Ammon's horn (tissue), 1 donor: ENCODE measurements at places on chromosomes 4 and X.

GRCh38 chr4:53196882-53197771 is 168.7 kb downstream of the SCFD2 start:
- DNase-seq = peak; percentile 80

DNA sequence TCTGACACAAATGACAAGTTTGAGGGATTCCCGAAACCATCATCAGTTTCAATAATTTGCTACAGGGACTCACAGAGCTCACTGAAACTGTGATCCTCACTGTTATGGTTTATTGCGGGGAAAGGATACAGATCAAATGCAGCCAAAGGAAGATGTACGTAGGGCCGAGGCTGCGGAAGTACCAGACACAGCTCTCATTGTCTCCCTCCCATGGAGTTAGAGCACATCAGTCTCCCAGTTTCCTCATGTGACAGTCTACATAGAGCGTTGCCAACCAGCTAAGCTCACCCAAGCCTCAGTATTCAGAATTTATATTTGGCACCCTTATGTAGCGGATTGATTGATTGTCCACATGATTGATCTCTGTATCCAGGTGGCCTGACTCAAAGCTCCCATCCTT is 137.8 kb upstream of the TENM3 start:
- peak; percentile 4 for DNase-seq

GRCh38 chrX:119605464-119606279 is 552 bp downstream of the NKRF start:
- DNase-seq = peak; percentile 47

- no peak for DNase-seq
These were observed 36.0 kb downstream of the CCNI start for GRCh38 chr4:77039796-77040195.

- no peak for DNase-seq
These were observed 21.1 kb upstream of the PDS5A start for GRCh38 chr4:39998659-39999345.

DNA sequence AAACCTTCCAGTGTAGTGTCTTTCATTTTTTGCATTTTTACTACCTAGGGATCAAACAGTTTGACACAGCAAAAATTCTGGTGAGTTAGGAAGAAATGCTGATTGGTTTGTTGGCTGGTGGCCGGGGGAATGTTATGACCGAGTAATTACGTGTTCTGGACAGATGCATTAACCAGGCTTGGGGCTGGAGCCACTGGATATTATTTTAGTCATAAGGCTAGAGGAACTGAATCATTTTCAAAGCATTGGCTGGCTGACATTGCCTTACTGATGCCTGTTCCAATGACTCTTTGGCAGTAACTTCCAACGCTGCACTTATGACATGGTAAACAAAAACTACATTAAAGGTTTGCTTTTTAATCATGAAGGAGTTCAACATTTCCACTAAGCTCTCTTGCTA is 84.6 kb downstream of the FBXO8 start:
- no peak for DNase-seq

- DNase-seq = no peak
These were observed 130.6 kb upstream of the STX18 start for GRCh38 chr4:4672402-4672801.

DNA sequence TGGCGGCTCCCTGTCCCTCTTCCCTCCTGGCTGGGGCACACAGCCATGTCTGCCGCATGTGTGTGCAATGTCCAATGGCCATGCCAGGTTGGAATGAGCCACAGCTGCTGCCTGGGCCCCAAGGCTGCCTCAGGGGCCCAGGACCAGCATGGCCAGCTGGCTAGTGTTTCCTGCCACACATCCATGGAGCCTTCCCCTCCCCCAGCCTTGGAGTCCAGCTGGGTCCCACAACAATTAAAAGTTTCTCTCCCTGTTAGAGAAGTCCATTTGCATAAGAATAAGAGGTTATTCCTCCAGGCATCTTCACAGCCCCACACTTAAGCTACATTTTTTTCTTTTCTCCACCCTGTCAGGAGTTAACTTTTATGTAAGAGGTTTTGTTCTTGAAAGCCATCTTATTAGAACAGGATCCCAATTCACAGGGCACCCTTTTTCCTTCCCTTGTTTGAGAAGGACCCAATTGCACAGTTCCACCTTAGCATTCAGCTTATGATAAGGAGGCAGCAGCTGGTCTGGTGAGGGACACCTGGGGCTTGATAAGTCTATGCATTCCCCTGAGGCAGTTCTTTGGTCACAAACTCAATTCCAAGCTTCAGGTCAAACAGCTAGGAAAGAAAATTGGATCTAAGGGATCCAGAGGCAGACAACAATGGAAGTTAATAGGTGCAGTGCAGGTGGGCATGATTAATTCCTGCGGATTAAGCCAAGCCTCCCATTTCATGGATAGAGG is 963.3 kb upstream of the GRIA3 start:
- DNase-seq = no peak

DNA sequence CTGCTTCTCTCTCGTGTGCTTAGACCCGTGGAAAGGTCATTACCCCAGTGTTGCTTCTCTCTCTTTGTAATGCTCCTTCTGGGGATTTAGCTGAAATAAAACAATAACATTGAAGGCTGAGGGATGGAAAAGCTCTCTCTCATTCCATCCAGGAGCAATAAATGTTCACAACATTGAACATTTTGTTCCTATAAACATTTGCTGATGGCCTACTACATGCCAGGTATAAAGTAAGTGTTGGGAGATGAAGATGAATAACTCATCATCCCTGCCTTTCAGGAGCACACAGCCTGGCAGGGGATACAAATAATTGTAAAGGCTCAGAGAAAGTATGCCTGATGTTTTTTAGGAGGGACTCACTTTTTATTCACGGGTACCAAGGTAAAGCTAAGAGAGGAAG is 158.1 kb downstream of the KDR start:
- no peak for DNase-seq

DNA sequence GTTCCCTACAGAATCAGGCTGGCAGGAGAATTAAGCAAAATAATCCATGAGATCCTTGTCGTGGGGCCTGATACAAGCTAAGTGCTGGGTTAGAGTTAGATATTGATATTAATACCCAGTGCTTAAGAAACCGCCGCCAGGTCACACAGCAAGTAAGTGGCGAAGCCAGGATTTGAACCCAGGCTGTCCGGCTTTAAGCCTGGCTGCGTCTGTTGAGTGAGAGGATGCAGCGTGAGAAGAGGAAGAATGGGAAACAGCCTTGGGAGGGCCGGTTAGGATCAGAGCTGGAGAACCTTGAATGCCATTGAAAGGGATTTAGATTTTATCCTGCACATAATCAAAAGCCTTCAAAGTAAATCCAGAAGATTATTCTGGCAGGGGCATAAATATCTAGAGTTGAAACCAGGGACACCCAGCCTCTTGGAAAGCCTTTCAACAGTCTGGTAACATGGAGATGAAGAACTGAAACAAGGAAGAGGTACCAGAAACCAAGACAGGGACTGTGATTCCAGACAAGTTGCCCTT is 64.8 kb upstream of the HELT start:
- no peak for DNase-seq

DNA sequence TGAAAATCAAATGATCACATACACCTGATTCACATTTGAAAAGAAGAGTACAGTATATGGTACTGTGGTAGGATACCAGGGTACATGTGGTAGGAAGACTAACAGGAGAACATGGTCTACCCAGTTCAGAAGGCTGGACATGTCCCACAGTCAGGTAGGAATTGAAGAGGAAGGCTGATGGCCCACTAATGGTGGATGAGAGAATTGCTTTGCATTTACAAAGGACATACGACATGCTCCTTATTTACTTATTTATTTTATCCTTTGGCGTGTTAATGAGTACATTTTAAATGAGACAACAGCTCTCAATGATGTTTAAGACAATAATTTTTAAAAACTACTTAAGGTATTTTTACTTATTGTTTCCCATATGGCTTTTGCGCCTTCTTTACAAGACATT is 106.7 kb upstream of the BMP2K start:
- no peak for DNase-seq

DNA sequence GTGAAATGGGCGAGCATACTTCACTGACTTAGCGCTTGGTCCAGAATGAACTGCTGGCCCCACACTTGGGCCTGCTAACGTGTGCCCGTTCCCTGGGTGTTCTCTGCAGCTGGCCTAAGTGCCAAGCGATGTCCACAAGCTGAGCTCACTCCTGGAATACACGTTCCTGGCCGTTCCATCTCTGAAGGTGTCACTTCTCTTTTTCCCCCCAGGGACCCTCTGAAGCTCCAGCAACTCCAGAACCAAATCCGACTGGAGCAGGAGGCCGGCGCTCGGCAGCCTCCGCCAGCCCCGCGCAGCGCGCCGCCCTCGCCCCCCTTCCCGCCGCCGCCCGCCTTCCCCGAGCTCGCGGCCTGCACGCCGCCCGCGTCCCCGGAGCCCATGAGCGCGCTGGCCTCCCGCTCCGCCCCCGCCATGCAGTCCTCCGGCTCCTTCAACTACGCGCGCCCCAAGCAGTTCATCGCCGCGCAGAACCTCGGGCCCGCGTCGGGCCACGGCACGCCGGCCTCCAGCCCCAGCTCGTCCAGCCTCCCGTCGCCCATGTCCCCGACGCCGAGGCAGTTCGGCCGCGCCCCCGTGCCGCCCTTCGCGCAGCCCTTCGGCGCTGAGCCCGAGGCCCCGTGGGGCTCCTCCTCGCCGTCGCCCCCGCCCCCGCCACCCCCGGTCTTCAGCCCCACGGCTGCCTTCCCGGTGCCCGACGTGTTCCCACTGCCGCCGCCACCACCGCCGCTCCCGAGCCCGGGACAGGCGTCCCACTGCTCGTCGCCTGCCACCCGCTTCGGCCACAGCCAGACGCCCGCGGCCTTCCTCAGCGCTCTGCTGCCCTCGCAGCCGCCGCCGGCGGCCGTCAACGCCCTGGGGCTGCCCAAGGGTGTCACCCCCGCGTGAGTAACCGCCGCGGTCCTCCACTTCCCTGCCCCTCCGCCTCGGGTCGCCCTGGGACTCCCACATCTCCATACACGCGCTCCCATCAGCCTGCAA is 132.3 kb downstream of the CBR4 start:
- DNase-seq = peak; percentile 34

DNA sequence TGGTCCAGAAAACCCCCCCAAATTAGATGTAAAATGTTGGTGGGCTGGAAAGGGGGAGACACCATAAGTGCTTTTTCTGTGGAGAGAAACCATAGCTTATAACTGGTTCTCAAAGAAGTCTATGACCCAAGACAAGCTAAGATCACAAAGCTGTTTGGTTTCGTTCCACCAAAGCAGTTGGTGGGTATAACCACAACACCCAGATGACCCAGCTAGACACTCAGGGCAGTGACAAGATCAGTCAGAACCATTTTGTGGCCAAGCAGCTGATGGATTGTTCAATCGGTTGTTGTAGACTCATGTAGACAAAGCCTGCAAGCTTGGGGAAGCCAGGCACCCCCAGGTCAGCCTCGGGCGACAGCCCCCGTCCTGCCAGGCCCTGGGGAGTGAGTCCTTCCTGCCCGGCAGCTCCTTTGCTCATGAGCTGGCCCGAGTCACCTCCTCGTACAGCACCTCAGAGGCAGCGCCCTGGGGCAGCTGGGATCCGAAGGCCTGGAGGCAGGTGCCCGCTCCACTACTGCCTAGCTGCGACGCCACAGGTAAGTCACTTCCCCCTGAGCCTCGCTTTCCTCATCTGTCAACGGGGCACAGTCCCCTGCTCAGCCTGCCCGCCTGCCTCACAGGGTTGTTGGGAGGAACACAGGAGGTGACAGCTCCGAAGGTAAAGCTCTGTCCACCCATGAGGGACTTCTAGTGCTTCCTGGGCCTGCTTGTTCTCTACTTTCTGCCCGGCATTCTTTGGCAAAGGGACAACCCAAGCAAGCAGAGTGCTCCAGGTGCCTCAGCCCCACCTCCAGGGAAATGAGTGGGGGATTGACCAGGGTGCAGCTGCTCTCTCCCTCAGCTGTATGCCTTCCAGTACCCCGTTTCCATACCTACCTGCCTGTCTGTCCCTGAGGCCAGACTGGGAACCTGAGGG is 65.2 kb upstream of the MTM1 start:
- DNase-seq = no peak

GRCh38 chrX:1932231-1932630 is 317.4 kb downstream of the ASMT start:
- DNase-seq = peak; percentile 7

GRCh38 chr4:145066063-145066501 is 31.9 kb downstream of the ANAPC10 start:
- no peak for DNase-seq

DNA sequence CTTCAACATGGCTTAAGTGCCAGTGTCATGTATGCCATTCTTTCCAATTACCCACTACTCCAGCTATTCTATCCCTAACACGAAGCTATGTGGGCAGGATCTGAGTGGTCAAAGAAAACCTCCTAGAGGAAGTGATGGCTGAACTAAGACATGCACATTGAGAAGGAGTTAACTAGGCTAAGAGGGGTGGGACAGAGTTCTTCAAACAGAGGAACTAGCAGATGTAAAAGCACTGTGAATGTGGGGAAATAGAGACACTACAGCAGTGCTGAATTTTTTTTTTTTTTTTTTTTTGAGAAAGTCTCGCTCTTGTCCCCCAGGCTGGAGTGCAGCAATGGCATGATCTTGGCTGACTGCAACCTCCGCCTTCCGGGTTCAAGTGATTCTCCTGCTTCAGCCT is 6.2 kb downstream of the JCHAIN start:
- DNase-seq = no peak

DNA sequence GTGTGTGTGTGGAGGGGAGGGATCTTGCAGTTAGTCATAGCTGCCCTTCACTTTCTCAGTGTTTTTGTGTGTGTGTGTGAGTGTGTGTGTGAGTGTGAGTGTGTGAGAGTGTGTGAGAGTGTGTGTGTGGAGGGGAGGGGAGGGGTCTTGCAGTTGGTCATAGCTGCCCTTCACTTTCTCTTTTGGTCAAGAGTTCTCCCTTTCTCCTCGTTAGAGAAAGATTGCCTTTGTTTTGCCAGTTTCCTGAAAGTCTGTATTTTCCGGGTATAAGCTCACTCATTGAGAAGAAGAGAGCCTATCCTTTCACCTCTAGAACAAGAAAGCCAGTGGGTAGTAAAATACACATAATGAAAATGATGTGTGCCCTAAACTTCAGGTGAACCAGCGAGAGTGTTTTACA is 75.2 kb upstream of the ENPP6 start:
- DNase-seq = no peak

GRCh38 chrX:100418556-100418955 is 8.5 kb upstream of the PCDH19 start:
- DNase-seq = no peak

- no peak for DNase-seq
These were observed 30.4 kb upstream of the HPGDS start for GRCh38 chr4:94372991-94373390.

DNA sequence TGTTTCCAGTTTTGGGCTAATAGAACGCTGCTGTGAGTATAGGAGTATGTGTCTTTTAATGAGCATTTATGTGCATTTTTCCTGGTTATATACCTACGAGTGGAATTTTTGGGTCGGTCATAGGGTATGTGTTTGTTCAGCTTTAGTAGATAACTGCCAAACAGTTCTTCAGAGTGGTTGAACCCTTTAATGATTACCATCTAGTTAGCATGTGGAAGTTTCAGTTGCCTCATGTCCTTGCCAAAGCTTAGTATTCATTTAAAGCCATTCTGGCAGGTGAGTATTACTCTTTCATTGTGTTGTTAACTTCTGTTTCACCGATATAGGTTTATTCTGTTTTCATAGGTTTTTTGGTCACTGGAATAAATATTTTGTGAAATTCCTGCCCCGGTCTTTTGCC is 229.1 kb downstream of the ARHGAP10 start:
- no peak for DNase-seq
